ENCODE measurements at places on chromosomes 5 and 9.

DNA sequence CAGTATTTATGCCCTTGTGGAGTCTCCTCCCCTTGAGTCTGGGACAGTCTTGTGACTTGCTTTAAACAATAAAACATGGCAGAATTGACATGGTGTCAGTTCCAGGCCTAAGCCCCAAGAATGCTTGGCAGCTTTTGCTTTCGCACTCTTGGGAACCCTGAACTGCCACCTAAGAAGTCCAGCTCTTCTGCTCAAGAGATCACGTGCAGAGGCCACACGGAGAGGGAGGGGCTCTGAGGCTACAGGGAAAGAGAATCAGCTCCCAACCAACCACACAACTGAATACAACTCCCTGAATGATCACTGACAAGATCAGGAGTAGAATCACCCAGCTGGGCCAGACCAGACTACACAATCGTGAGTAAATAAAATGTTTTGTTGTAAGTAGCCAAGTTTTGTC lies 97.6 kb downstream of the MED27 start:
- DNase-seq: no peak

- no peak for DNase-seq
Observed at GRCh38 chr5:56757077-56757476, 58.3 kb upstream of the MAP3K1 start.

GRCh38 chr9:9792144-9792857 lies 820.5 kb downstream of the PTPRD start:
- DNase-seq: no peak

- no peak for DNase-seq
Observed at GRCh38 chr9:134276453-134277245, 49.6 kb upstream of the RXRA start.

DNA sequence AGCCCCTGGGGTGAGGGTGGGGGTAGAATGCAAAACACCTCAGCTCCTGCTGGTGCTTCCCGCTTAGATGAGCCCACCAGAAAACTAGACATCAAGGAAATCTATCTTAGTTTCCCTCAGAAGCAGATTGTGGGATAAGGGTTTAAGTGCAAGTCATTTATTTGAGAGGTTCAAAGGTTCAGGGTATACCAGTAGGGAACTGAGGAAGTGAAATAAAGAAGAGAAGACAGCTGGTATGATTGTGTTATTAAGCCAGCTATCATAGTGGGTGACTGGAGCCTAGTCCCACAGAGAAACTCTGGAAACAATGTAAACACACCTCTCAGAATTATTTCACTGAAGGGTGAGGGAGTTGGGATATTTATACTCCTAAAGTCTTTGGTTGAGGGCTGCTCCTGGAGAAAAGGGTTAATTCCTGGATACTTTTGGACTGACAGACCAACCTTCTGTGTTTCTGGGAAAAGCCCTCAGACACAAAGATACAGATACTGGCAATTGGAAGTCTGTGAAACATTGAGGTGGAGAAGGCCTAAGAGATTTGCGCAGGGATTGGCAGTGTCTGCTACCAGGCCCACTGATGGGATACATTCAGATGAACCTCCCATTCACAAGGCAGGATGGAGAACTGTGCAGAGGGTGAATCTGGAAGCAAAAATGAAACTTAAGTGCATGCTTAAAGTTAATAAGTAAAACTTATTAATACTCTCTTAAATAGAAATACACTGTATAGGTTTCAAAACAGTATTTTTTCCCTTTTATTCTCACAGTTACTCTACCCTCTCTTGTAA lies 6.4 kb upstream of the DCTN4 start:
- DNase-seq: no peak

DNA sequence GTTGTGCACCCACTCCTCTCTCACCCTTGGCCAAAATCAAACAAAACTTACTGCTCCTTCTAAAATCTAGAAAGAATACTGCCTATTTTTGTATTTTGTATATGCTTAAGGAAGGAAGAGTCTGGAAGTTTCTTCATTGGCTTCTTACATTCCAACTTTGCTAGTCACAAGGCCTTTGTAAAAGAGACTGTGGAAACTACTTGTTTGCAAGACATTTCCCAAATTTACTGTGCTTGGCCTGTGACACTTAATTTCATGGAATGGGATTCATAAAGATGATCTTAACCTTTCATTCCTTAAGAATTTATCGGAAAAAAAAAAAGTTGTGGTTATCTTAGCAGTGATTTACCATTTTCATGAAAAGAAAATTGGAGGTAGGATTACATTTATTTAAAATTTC lies 208.9 kb downstream of the VPS13A start:
- DNase-seq: no peak

DNA sequence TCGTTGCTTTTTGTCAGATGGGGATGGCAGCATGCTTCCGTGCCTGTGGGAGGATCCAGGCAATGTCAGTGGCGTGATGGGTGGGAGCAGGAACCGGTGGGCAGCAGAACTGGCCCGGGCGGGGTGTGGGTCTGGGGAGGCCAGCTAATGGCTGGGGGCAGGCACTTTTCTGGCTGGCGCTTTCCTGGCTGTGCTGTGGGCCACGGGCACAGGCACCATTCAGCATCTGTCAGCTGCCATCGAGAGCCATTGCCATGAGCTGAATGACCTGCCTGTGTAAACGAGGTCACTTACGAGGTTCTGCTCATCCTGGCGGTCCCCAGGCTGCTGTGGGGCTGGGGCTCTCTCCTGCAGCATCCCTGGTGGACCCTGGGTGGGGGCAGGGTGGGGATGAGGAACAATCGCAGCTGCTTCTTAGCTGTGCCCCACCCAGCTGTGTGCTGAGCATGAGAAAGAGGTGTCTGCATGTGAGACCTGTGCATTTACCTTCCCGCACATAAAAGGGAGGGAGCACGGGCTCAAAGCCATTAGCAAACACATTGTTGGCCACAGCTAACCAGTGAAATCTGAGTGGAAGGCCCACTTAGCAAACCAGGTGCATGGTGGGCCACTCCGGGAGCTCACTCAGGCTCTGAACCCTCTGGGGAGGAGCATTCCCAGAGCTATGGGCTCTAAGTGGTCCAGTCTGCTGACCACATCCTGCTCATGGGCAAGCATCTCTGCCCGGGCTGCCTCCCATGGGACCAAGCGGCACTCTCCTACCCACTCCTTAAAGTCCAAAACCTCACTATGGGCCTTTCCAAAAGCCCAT lies 41.3 kb upstream of the OLFM1 start:
- no peak for DNase-seq

GRCh38 chr5:42555797-42556196 lies 132.6 kb downstream of the GHR start:
- DNase-seq: no peak

DNA sequence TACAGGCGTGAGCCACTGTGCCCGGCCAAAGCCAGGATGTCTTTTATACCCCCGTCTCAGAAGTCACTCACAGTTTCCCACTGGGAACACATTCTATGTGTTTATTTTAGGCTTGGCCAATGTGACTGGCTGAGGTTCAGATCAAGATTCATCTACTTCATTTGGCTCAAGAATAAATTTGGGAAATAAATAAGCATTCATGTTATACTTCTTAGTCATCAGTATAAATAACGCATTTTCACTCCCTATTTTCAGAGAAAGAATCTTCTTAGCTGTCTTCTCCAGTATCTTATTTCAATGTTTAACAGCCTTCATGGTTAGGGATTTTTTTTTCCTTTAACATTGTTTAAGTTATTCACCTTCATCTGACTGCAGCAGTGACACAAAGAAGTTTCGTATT lies 11.8 kb downstream of the S100Z start:
- DNase-seq: no peak

DNA sequence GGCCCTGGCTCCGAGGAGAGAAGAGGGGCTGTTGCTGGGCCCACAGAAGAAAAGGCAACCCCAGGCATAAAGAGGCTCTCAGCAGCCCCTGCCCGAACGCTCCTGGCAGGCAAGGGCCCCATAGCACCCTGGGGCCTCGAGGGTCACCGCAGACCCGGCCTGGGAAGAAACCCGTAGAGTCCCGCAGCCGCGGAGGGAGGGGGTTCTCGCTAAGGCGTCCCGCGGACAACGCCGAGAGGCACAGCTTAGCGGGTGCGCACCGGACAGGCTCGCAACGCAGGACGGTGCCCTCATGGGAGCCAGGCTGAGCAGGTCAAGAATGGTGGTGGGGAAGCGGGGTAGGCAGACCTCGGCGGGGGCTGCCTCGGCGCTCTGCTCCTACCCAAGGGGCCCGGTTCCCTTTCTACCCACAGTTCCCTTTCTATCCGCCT lies 6.7 kb downstream of the PITX1 start:
- no peak for DNase-seq

DNA sequence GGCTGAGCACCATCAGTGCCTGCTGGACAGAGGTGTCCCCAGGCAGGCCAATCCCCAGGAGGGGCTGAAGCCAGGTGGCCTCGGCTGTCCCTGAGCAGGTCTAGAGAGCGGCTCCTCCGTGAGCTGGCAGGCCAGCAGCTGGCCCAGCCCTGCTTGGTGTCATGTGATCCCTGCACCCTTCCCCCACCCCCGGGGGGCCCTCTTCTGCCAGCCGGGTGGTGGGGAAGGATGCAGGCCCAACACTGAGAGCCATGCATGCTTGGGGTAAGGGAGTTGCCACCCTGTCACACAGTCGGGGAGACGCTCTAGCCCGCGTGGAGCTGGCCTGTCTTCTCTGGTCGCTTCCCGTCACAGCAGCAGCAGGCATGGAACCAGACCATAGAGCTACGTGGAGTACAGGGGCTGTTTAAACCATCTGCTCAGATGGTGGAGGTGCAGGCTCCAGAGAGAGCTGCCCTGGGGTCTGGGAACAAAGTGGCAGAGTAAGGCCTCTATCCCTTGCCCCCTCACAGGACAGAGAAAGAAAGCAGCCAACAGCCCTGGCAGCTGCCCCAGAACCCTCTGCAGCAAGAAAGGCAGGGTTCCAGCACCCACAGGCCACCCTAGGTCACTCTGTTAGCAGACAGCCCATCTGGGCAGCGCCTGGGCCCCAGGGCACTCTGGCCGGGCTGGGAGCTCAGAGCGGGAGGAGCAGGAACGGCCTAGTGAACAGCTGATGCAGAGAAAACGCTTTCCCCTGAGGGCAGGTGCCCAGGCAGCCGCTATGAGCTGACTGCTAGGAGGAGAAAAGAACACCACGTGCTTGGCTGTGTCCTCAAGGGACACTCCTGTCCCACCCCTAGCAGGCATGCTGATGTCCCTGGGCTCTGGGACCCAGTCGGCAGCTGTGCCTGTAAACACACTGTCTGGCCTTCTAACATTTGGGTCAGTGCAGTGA lies 6.8 kb downstream of the RALGDS start:
- DNase-seq: no peak

DNA sequence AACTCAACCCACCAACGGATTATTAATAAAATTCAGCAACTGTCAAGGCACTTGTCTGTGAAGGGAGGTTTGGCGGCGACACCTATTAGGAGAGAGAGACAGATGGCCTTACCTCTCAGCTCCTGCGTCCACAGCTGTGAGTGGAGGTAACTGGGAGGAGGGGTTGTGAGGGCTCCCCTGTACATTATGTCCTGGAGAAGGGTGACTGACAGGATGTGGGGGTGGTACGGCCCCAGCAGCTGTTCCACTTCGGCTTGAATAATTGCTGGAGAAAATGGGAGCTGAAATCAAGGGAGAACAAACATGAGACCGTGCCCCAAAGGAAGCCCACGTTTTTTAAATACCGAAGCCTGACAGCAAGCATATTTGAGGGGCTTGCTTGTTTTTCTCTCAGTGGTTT lies 353.5 kb upstream of the RFX3 start:
- DNase-seq: no peak

DNA sequence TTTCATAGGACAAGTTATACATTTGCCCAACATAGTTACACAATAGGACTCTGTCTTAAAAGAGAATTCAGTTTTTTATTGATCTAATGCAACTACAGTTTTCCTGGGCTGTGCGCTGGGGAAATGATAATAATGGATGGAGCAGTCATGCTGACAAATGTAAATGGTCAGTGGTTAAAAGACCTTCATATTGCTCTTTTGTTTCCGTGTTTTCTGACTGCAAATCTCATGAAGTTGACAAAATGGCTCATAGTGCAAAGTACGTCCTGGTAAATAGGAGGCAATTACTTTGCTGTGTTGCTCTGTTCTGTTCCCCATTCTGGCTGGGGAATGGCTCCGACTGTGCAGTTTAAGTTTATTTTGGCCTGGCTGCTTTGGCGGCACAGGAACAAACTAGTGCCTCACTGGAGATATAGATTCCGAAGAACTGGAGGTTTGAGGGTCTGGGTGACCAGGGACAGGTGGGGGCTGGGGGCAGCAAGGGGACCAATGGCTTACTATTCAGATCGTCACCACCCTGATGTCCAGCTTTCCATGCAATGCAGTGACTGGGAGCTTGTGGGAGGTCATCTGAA lies 54.3 kb downstream of the PTTG1 start:
- DNase-seq: no peak

DNA sequence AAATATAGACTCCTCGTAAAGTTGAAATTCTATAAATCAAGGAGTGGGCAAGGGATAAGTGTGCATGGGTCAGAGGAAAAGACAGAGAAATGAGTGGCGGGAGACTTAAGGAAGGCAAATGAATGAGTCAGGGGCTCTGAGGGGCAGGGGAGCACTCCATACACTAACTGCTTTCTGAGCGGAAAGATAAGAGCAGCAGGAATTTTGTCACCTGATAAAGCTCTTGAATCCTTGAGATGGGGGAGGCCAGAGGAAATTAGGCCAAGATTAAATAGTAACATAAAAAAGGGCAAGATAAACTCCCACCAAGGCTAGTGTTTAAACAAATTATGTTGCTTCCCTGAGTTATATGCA lies 191.0 kb upstream of the S1PR3 start:
- DNase-seq: no peak

- no peak for DNase-seq
Observed at GRCh38 chr5:68161156-68161555, 54.4 kb upstream of the PIK3R1 start.

DNA sequence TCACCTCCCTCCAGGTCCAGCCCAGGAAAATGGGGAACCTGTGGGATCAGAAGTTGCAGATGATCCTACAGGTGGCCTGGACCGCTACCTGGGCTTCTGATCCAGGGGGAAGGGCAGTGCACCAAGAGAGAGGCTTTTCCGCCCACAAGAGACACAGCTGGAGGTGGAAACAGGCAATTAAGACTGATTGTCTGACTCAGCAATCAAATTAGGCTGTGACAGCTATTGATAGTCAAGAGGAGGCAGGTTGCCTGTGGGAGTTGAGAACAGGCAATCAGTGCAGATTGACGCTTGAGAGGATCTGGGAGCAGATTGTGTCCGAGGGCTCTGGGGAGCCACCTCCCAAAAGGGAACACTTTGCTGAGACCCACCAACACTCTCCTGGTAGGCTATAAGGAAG lies 71.1 kb upstream of the SLC44A1 start:
- DNase-seq: no peak

DNA sequence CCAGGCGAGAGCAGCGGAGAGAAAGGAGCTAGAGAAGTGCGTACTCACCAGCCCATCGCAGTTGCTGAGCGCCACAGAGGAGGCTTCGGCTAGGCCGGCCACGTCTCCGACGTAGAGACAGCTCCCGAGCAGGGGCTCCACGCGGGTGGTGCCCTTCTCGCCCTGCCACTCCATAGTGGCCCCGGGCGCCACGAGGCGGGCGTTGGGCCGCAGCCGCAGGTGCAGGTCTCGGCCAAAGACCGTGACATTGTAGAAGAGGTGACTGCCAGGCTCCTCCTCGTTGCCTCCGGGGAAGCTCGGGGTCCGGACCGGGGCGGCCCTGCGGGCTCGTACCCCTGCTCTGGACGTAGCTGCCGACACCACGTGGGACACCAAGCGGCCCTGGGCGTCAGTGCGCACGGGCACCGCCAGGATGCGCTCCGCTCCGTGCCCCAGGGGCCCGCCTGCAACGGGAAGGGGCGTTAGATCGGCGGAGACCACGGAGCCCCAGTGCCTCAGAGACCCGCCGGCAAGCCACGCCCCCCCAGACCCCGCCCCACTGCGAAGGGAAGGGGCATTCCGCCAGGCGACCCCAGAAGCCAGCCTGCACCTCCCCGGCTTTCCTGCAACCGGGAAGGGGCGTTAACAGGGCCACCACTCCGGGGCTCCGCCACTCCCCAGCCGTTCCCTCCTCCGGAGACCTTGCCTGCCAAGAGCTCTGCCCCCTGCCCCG lies 1.4 kb downstream of the ADAMTS2 start:
- no peak for DNase-seq
